Hepatic stellate cell (primary cell): ENCODE measurements at places on chromosomes 2 and 18.
A peak's percentile ranks its signal among the peaks of the same experiment; 100 is the strongest.

DNA sequence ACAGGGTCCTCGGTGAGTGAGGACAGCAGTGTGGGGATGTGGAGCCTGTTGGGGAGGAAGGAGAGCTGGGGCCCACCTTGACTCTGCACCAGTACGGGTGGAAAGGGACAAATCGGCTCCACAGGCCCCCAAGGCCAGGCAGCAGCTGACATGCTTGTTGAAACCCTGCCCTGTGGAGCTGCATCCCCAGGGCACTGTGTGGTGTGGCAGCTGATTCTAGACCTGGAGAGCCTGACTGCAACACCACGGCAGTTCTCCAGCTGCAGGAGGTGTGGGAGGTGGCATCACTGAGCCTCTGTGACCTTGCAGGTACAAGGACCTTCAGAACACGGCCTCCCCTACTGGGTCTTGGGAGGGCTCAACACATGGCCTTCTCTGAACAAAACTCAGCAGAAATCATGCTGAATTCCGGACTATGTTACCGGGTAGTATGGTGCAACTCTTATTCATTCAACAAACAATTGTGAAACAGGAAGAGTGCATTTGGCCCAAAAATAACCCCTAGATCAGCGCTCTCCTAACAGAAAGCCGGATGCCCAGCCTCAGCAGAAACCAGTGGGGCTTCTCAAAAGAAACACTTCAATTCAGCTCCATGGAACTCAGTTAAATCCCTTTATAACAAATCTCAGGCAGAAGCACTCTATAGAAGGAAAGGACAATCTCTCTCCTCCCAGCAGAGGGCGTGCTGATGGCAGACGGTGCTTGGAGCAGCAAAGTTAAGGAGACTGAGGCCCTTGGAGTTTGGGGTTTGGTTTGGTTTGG lies 104.4 kb upstream of the SALL3 start:
- no peak for DNase-seq

DNA sequence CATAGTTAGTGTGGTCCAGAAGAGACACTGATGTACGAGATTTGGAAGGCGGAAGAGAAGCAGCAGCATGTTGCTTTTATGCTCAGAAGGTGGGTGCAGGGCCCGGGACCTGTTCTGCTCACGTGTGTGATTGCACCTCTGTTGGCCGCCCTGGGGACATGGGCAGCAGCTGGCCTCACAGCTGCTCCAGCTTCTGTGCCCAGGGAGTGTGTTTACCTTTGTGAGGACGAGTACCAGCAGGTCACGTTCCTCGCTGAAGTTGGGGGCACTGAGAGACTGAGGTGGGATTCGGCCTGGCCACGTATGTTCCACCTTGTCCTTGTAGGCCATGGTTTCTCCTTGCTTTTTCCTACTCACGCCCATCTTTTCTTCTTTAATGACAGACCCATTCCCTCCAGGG lies 86.3 kb downstream of the PMAIP1 start:
- no peak for DNase-seq

- no peak for DNase-seq
These were observed 48.0 kb downstream of the ANTXR1 start for GRCh38 chr2:69060938-69061501.

DNA sequence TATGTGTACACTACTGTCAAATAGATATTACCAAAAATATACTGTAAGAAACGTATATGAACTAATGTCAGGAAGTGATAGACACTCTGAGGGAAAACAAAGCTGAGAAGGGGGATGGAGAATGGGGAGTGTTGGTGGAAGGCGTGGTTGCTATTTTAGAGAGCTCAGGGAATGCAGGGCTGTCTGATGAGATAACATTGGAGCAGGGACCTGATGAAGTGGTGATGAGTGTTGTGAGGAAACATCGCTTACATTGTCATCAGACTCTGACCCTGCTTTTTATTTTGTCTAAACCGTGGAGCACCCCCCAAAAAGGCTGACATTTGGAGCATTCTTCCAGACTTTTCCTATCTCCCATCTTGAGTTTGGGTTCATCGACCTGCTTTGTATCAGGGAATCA lies 194.7 kb downstream of the LTBP1 start:
- no peak for DNase-seq

DNA sequence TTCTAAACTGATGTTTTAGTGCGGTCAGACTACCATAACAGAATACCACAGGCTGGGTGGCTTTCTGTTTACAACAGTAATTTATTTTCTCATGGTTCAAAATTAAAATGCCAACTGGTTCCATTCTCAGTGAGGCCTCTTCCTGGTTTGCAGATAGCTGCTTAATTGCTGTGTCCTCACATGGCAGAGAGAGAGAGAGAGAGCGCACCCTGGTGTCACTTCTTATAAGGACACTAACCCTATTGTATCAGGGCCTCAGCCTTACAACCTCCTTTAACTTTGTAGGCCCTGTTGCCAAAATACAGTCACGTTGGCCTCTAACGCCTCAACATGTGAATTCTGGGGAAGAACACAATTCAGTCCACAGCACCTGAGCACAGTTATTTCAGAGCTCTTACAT lies 37.5 kb upstream of the ZNF385B start:
- DNase-seq = no peak

DNA sequence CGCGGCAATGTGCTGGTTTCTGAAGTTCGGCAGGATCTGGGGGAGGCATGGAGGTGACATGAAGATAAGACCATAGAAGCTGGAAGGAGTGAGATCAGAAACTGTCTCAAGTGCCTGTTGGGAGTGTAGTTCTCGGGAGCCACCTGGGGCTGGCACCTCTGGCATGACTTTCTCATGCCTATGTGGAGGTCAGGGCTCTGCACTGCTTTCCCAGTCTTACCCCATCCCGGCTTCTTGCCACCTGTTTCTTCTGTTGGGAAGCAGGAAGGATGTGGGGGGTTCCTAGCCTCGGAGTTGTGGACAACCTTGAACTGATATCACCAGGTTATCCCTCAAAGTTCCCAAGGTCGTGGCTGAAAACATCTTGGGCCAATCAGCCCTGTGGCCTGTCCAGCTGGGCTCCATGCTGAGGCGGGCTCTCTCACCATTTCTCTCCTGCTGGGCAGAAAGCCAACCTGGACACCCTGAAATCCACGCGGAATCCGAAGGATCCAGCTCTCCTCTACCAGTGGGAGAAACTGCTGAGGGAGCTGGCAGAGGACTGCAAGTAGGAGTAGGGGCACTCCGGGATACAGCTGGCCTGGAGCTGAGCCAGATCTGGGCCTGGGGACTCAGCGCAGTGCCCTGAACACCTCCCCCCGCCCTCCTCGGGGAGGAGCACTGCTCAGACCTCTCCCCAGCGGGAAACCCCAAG lies 42.5 kb downstream of the FER1L5 start:
- DNase-seq = no peak

DNA sequence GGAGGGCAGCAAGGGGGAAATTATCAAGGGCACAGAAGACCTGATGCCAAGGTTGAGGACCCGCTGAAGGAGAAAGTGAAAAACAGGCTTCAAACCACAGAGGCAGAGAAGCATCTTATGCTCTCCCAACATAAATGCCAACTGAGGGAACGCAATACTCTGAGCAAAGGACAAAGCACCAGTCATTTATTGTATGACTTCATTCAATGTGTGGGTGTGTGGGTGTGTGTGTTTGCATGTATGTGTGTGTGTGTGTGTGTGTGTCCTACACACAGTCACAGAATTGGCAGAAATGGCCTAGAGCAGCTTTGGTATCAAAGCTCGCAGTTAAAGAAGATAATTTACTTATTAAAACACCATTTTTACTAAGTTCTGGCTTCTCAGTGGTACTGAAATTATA lies 51.4 kb downstream of the UXS1 start:
- DNase-seq = no peak

DNA sequence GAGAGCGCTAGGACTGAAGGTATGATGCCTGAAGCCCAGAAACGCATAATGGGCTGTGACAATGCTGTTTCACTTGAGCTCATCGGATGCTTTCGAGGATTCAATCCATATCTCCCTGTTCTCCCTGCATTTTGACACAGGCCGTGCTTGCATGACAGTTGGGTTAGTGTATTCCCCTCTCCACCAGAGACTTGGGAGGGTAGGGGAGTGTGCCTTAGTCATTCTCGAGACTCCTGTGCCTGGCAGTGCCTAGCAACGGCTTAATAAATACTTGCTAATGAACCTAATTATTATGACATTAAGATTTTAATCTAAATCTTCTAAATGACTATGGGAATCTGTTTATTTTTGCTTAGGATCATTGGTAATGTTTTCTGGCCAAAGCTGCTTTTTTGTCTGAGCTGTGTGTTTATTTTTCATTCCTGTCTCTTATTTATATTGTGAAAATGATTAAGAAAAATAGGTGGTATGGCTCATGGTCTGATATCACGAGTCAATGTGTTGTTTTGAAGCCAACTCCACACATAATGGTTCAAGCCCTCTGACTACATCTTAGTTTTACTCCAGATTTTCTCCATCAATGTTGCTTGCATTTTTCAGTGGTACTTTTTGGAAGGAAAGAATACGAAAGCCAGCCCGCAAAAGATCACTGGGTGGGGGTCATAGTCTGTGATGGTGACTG lies 61.3 kb downstream of the NEDD4L start:
- DNase-seq = peak; percentile 25

DNA sequence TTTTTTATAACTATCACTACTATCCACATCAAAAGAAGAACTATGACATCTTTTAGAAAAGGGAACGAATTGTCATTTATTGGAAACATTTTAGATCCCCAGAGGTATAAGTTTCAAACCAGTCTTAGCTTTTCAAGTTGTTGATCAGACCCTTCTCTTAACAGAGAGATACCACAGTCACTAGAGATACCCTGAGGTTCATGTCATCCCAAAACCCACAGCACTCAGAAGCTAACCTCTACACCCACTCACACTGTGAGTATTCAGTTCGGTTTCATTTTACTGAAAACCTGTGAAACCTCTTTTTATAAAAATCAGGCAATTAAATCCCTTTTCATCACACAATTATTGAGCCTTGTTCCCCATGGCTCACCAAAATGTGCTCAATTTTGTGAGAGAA lies 156.2 kb downstream of the DTNA start:
- DNase-seq = no peak

GRCh38 chr2:109736177-109736827 lies 57.8 kb upstream of the RGPD5 start:
- DNase-seq = peak; percentile 38

- DNase-seq = peak; percentile 27
These were observed 9.1 kb upstream of the MYO5B start for GRCh38 chr18:50203801-50204604.

- DNase-seq = no peak
These were observed 342.6 kb downstream of the DPP10 start for GRCh38 chr2:114784890-114785583.

- DNase-seq = no peak
These were observed 8.3 kb downstream of the TBR1 start for GRCh38 chr2:161424394-161424769.

GRCh38 chr2:183541766-183542165 lies 417.5 kb downstream of the NUP35 start:
- DNase-seq = no peak

- DNase-seq = no peak
These were observed 173.4 kb upstream of the BOD1L2 start for GRCh38 chr18:56973487-56973886.

DNA sequence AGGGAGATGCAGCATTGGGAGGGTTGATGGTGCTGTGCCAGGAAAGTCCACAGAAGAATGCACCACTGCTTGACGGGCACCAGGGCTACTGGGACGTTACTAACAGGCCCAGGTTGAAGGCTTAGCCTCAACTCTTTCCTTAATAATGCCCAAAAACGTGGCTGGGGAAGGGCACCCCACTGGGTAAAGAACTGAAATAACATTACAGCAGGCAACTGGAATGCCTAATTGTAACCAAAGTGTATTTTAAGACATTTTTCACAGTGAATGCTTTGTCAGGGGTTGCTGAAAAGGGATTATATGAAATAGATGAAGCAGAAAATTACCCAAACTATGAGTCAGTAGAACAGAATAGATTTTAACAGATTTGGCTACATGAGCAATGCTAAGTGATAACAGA lies 191.3 kb downstream of the CMPK2 start:
- no peak for DNase-seq

DNA sequence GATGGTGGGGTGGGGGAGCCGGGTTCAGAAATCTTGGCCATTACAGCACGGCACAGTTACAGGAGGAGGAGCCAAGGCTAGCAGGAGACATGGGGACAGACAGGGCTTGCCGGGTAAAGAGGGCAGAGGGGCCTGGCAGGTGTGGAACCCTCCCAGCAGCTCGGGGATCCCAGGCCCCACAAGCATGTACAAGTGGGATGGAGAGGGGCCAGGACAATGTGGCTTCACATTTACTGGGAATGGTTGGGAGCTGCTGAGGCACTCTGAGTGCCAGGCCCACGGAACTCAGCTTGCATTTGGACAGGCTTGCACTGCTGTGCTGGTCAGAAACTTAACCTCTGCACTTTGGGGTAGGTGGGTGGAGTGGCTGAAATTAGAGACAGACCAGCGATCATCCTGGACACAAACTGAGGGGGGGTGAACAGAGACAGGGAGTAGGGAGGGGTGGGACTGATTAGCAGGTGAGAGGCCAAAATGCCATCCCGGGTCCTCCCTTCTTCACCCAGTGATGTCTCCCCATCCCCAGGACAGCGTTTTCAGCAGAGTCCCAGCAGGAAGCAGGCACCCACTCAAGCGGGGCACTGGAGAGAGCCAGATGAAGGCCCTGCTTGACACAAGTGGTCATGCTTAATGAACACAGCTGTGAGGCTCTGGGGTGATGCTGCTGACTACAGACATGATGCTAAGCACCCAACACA lies 9.6 kb downstream of the PER2 start:
- DNase-seq = no peak

- peak; percentile 43 for DNase-seq
These were observed 54.6 kb downstream of the ZFP36L2 start for GRCh38 chr2:43171789-43172188.

- DNase-seq = no peak
These were observed 494 bp upstream of the ROCK1 start for GRCh38 chr18:21112140-21112473.
